Ovary (tissue), 10 donors: ENCODE measurements at places on chromosomes 5 and 9. TPM values are rescaled to one million over a fixed set of nuclear protein-coding genes. Genes with fewer than 3 reads are reported as not detected.

The PDLIM4 gene
- total RNA-seq, result 17.9 TPM

The TPD52L3 gene
- not detected for total RNA-seq

The WNT8A gene
- total RNA-seq, result not detected

- H3K36me3 ChIP-seq, result no peaks in the 10 kb centered on the region
- peaks cover 9% of the 10 kb centered on the region for H3K4me1 ChIP-seq
- no peaks in the 10 kb centered on the region for H3K27me3 ChIP-seq
- H3K27ac ChIP-seq, result no peak overlapping the region
- no peak for DNase-seq
Measured at GRCh38 chr5:154191467-154192261, 1.1 kb downstream of the GALNT10 start.

DNA sequence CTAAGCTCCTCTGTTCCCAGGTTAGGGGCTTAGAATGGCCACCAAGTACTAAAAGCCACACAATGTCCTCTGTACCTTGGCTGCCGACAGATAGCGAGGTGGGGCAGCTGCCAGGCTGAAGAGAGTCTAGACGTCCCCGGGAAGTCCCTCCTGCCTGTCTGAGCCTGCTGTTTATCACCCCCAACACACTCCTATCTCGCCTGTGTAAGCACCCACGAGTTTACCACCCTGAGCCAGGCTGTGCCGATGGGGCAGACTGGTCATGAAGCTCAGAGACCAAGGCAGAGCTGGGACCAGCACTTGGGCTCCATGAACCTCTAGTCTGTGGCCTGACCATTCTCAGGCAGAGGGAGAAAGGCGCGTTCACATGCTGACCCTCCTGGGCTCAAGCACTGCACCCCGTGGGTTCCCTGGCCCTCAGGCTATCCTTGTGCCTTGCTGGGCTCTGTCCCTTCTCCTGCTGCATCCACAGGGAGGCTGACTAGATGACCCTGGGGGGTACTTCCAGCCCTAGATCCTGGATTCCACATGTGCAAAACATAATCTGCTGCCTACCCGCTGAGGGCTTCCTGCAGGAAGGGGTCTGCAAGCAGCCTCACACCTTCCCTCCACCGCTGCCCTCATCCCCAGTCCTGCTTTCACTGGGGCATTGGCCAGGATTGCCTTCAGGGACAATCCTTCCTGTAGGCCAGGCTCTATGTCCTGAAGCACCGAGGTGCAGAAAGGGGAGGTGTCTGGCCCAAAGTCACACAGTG, 18.6 kb upstream of the SLC25A51 start:
- peak; percentile 17 for DNase-seq
- H3K27ac ChIP-seq, result no peak overlapping the region
- H3K4me1 ChIP-seq, result no peaks in the 10 kb centered on the region
- H3K4me3 ChIP-seq, result no peak overlapping the region
- no peaks in the 10 kb centered on the region for H3K36me3 ChIP-seq
- no peaks in the 10 kb centered on the region for H3K27me3 ChIP-seq

- H3K36me3 ChIP-seq, result no peaks in the 10 kb centered on the region
- no peaks in the 10 kb centered on the region for H3K27me3 ChIP-seq
- peak overlapping the region; percentile 20 for H3K27ac ChIP-seq
- DNase-seq, result no peak
- H3K4me1 ChIP-seq, result peaks cover 11% of the 10 kb centered on the region
Measured at GRCh38 chr5:17401470-17402288, 96.4 kb upstream of the TAF11L2 start.

- H3K4me3 ChIP-seq, result no peak overlapping the region
- no peak for DNase-seq
- H3K27me3 ChIP-seq, result no peaks in the 10 kb centered on the region
Measured at GRCh38 chr9:11618241-11618805, 1005.5 kb upstream of the PTPRD start.
